ENCODE measurements at places on chromosomes 6 and 20.

GRCh38 chr20:48781634-48782033 is 46.2 kb downstream of the PREX1 start:
- DNase-seq: no peak

GRCh38 chr20:37397954-37398749 is 52.2 kb downstream of the SRC start:
- no peak for DNase-seq

GRCh38 chr20:63747622-63748069 is 8.1 kb downstream of the SLC2A4RG start:
- DNase-seq: no peak

GRCh38 chr6:31156641-31157040 is 961 bp downstream of the CCHCR1 start:
- no peak for DNase-seq

GRCh38 chr6:121984956-121985355 is 414.5 kb upstream of the HSF2 start:
- no peak for DNase-seq

DNA sequence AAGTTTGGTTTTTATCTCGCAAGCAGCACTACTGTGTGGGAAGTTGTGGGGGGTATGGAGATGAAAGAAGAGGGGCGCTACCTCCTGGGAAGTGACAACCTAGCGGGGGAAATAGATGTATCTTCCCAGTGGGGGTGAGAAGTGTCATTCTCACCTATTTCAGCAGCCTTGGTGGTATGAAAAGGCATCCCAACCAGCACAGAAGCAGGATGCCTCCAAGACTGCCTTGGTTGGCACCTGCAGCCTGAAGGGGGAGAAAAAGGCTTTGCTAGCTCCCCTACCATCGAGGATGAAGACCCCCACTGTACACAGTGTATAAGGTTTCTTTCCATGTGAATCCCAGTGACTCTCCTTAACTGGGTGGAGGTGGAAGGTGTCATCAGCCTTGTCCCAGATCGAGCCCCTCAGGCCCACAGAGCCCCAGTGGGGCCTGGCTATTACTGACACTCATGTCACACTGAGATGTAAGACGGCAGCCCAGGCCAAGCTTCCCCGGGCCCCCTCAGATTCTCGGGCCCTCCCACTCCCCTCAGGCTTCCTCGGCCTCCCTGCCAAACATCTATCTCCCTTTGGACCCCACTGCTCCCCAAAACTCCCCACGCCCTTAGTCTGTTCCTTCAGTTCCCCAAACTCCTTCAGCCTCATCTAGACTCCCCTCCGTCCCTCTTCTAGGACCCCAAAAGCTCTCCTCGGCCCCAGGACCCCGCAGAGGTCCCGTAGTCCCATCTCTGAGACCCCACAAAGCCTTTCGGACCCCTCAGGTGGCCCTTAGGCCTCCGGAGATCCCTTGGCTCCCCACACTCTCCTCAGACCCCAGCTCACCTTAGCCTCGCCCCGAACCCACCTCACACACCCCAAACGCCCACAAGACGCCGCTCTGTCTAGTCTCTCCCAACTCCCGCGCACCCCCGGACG is 688 bp downstream of the COMMD7 start:
- no peak for DNase-seq

- DNase-seq: peak; percentile 84
Measured at GRCh38 chr6:157912326-157912725, 69.3 kb upstream of the SYNJ2 start.

GRCh38 chr20:34165018-34165619 is 53.1 kb upstream of the EIF2S2 start:
- no peak for DNase-seq

GRCh38 chr6:169160855-169161560 is 92.6 kb downstream of the THBS2 start:
- no peak for DNase-seq

GRCh38 chr6:40881501-40881900 is 157.5 kb downstream of the UNC5CL start:
- no peak for DNase-seq

DNA sequence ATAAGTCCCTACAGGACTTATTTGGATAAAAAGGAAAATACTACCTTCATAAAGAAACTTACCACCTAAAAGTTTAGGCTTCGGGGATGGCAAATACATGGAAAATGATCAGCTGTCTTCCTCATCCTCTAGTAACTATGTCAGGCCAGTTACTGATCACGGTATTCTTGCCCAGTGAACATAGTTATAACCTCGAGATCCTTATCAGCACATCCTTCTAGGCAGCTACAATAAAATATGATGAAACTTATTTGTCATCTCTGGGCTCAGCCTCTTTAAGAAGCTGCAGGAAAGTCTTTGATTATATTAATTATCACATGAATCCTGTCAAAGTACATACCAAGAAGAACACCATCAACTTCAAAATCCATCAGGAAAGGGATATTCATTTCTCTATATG is 41.8 kb downstream of the SF3B5 start:
- no peak for DNase-seq

- no peak for DNase-seq
Measured at GRCh38 chr6:57226221-57226620, 4.1 kb upstream of the RAB23 start.

GRCh38 chr6:133748628-133749027 is 140.3 kb upstream of the TCF21 start:
- DNase-seq: peak; percentile 36

- no peak for DNase-seq
Measured at GRCh38 chr20:24432046-24432442, 37.4 kb upstream of the SYNDIG1 start.

- peak; percentile 52 for DNase-seq
Measured at GRCh38 chr6:128713461-128713860, 169.5 kb upstream of the LAMA2 start.

- no peak for DNase-seq
Measured at GRCh38 chr6:163655217-163656121, 241.0 kb downstream of the QKI start.

GRCh38 chr6:33439956-33440648 is 14.3 kb upstream of the ZBTB9 start:
- DNase-seq: no peak

DNA sequence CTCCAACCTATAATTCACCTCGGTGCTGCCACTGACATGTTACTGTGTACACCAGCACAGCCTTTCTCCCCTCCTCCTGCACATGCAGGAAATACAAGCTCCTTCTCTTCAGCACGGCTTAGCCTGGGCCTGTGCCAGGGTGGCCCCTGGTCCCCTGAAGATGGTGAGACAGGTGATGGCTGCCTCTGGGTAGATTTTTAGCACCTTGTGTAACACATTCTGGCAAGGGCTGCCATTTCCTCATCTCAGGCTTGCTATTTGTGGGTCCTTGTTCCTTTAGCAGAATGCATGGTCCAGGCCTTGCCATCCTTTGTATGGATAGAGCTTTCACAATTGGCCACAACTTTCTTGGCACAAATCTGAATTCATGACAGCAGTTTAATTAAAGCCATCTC is 151.3 kb downstream of the CDC5L start:
- DNase-seq: no peak

DNA sequence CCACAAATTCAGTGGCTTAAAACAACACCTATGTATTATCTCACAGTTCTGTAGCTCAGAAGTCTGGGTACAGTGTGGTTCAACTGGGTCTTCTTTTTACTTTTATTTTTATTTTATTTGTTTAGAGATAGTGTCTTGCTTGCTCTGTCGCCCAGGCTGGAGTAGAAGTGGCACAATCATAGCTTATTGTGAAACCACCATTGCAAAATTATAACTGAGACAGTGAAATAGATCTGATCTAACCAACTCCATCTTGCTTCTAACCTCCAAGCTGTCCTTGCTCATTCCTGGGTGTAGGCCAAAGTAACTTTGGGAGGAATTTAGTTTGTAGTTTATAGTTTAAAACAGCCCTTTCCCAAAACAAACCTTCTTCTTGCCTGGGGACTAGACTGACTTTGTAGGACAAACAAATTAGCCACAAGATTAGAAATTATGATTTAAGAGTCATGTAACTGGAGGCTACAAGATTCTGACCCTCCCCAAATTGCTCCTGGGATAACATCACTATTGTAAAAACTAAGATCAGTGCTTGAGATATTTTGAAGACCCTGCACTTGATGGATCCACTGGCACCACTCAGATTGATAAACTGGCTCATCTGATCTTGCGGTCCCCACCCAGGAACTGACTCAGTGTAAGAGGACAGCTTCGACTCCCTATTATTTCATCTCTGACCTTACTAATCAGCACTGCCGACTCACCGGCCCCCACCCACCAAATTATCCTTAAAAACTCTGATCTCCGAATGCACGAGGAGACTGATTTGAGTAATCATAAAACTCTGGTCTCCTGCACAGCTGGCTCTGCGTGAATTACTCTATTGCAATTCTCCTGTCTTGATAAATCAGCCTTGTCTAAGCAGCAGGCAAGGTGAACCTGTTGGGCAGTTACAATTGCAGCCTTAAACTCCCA is 193.4 kb upstream of the CDYL start:
- no peak for DNase-seq

DNA sequence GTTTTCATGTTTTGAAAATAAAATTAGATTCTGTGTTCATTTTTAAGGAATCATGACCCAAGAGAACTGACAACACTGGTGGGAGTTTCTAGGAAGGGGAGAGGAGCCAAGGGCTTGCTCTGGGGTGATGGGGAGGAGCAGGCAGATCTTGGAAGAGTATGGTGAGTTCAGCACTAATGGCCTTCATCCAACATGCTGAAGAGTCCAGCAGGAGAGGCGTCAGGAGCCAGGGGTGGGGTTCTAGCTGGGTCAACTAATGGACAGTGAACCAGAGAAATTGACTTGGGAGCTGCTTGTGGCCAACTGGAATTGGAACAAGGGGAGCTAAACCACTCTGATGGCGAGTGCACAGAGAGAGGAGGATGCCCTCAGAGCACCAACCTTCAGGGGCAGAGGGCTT is 107.1 kb downstream of the MRPL14 start:
- no peak for DNase-seq

DNA sequence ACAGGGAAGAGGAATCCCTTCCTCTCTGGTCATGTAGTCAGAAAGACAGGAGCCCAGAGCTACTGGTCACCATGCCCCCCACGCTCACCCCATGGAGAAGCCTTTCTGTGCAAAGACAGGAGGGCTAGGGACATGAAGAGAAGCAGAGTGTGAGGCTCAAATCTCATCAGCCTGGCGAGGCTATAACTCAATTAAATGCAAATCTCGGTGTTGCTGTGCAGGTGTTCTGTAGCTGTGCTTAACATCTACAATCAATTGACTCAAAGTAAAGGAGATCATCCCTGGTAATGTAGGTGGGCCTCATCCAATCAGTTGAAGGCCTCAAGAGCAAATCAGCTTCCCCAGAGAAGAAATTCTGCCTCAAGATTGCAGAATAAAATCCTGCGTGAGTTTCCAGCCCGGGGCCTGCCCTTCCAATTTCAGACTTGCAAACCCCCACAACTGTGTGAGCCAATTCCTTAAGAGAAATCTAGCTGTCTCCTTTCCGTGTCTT is 64.4 kb downstream of the CHMP4B start:
- no peak for DNase-seq

GRCh38 chr6:136469154-136469553 is 81.1 kb downstream of the MAP7 start:
- no peak for DNase-seq

- no peak for DNase-seq
Measured at GRCh38 chr6:97081010-97081590, 156.6 kb downstream of the KLHL32 start.

DNA sequence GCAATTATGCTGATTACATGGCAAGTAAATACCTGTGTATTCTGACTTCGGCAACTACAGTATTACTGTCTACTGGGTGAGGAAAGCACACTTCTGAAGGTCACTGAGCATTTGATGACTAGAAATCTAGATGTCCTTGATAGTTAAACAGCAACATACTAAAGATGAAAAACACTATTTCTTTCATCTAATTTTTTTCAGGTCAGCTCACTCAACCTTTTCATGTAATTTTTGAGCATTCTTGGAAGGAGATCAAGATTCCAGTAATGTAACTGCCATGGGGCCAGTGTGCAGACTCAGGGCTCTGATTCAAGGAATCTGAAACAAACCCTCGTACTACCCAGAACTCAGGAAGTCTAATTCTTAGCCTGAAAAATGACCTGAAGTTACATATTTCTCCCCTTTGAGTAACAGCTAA is 222.6 kb upstream of the TAB2 start:
- DNase-seq: peak; percentile 5

DNA sequence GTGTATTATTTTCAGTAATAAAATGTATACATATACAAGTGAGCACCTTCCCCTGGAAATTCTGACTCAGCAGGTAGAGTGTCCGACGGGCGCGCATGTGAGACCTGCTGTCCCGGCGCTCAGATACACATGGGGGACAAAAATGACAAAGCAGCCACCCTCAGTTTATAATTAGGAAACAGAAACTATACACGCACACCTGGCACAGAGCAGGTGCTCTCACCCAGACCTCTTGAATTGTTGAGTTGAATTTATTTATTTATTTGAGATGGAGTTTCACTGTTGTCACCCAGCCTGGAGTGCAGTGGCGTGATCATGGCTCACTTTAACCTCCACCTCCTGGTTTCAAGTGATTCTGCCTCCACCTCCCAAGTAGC is 180.4 kb downstream of the ZDHHC14 start:
- DNase-seq: no peak

GRCh38 chr20:23145281-23145700 is 59.2 kb upstream of the CD93 start:
- peak; percentile 96 for DNase-seq

GRCh38 chr6:73511796-73512195 is 9.0 kb downstream of the EEF1A1 start:
- DNase-seq: no peak

DNA sequence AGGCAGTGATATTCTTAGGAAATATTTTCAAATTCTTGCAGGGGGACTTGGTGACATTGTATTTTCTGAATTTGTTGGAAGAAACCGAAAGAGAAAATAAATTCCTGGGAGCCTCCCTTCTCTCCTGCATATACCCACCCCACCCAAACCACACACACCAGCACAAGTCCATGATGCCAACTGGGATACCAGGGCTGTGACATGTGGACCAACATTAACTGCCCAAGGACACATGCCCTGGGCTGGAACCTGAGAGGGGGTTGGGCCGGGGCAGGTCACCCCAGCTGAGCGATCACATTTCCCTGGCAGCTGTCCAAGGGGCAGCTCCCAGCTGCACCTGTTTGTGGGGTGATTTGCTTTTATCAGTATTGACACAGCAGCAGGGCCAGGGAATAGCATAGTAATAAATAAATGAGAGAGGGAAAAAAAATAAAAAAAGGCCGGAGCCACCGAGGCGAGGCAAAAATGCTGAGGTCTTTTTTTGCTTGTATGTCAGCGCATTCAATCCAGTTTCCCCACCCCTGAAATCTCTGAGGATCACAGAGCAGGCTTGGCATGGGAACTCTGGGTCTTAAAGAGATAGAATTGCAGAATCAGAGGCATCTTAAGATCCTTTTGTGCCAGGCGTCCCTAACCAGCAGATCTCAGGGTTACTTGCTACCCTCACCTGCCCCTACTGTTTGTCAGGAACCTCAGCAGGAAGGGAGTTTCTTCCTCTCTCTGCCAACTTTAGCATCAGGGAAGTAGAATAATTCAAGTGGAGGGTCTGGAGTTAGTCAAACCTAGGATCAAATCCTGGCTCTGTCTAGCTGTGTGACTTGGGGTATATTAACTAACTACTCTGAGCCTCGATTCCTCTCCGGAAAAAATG is 66.5 kb upstream of the PIM1 start:
- peak; percentile 64 for DNase-seq

GRCh38 chr6:98928688-98929087 is 19.1 kb downstream of the FBXL4 start:
- DNase-seq: no peak
